ENCODE measurements at places on chromosomes 12 and 14.

- DNase-seq, result no peak
Observed at GRCh38 chr14:28774764-28775735, 8.5 kb downstream of the FOXG1 start.

- DNase-seq, result no peak
Observed at GRCh38 chr14:39265806-39266524, 32.2 kb downstream of the MIA2 start.

GRCh38 chr14:25067600-25067999, 17.7 kb upstream of the STXBP6 start:
- no peak for DNase-seq

- no peak for DNase-seq
Observed at GRCh38 chr12:5259523-5259922, 172.4 kb upstream of the NTF3 start.

DNA sequence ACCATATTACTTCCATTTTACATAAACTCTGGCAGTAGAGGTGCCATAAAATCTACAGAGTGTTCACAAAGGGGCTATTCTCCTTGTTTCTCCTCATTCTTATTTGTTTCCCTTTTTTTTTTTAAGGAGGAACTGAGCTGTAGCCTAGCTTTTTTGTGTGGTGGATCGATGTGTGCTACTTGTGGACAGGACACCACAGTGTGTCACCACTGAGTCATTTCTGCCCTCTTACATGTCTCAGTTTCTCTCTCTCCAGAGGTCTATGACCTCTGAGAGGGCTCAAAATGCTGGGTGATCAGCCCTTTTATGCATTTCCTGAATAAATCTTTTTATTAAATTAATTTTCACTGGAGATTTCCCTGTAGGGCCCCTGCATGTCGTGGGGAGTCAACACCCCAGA, 370.2 kb downstream of the ADGRD1 start:
- DNase-seq, result no peak

GRCh38 chr12:69024413-69024812, 91.4 kb upstream of the CPM start:
- DNase-seq, result no peak

- DNase-seq, result no peak
Observed at GRCh38 chr12:105945880-105946279, 192.9 kb downstream of the NUAK1 start.

GRCh38 chr12:19894803-19895202, 455.5 kb downstream of the AEBP2 start:
- DNase-seq, result no peak

GRCh38 chr12:53077030-53077429, 2.2 kb downstream of the SPRYD3 start:
- no peak for DNase-seq

- no peak for DNase-seq
Observed at GRCh38 chr14:28138341-28138740, 628.2 kb upstream of the FOXG1 start.

DNA sequence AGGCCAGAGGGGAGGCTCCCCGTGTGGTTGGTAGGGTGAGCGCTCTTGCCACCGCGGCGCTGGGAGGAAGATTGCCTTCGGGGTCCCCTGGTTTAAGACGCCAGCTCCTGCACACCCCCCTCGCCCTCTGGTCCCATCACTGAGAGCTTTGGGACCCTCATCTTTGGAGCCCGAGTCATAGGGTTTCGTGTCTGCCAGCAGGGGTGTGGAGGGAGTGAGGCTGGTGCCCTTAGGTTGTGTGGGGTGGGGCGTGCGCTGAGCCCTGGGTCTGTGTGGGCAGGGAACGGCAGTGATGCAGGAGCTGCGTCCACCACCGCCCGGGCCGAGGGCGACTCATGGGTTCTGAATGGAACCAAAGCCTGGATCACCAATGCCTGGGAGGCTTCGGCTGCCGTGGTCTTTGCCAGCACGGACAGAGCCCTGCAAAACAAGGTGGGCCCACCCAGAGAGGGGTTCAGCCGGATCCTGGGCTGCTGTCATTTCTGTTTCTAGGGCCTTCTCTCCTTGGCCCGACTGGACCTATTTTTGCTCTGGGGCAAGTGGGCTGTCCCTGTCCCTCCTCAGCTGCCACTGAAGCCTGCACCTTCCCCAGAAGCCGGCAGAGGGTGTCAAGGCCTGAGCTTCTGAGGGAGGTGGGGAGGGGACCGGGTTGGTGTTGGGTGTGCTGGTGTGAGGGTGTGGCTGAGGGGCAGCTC, 12.1 kb downstream of the ACADS start:
- DNase-seq, result no peak

- DNase-seq, result no peak
Observed at GRCh38 chr14:39398382-39398781, 33.9 kb downstream of the FBXO33 start.

DNA sequence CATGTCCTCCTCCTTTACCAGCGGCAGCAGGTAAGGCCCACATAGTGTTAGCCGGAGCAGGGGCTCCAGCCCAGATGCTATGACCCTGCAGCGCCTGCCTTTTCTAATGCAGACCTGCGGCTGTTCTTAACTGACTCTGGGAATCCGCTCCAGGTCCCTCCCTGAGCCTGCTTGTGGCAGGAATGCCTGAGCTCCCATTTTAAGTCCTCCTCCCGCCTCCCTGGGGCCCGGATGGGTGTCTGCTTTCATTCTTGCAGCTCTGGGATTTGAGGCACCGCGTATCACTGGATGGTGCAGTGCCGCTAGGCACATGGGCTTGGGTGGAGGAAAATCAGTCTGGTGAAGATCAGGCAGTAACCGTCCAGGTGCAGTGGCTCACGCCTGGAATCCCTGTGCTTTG, 7.6 kb downstream of the TSPAN9 start:
- DNase-seq, result no peak

- no peak for DNase-seq
Observed at GRCh38 chr14:99731547-99732435, 47.7 kb downstream of the CYP46A1 start.

GRCh38 chr12:80938397-80938796, 663 bp upstream of the LIN7A start:
- DNase-seq, result no peak

DNA sequence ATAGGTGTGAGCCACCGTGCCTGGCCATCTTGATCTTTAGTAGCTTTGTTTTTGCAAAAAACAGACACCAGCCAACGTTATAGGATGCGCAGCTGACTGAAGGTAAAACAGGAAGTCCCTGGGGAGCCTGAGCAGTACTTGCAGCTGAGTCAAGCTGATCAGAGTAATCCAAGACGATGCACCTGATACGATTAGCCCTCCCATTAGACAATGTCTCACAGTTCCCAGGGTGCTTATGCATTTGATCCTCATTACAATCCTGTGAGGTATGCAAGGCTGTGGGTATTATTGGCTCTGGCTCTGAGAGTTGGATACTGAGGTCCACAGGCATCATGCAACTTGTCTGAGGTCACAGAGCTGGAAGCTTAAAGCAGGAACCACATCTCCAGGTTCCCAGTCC, 8.1 kb downstream of the KRT18 start:
- DNase-seq, result no peak
